NCI-H526 treated with DMSO at 0.1 percent for 48 hours (cell line): ENCODE measurements at places on chromosomes 6 and 20.

- DNase-seq: no peak
These were observed 237.2 kb downstream of the CDKAL1 start for GRCh38 chr6:20771409-20771808.

DNA sequence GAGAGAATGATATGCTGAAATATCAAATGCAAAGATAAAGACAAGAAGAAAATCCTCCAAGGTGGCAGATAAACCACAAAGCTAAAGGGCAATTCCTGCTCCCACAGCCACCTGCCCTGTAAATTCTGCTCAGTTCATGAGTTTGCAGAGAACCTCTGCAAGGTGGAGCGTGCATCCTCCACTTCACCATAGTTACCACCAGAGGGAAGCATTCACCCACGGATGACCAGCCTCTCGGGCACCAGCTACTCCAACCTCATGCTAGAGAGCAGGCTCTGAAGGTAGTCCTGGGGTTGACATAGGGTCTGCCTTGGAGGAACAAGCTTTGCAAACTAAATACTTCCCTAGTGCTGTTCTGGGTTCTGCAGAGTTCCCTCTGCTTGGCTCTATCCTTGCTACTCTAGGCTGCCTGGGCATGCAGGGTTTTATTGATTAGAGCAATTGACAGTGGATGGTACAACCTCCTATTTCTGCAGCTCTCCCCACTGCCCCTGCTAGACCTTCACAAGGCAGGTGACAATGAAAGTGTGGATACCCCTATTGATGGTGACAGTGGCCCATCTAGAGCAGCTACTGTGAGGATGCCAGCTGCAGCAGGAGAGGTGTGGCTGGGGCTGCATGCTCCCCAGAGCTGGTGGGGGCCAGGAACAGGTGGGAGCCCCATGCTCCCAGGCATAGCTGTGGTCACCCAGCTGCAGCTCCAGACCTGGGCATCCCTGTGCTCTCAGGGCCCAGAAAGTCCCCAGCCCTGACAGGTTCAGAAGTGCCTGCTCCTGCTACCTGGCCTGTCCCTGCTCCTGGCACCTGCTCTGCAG is 51.1 kb downstream of the GGTLC1 start:
- peak; percentile 73 for DNase-seq

- no peak for DNase-seq
These were observed 24.0 kb upstream of the PHACTR3 start for GRCh38 chr20:59580146-59580946.

- DNase-seq: no peak
These were observed 29.2 kb downstream of the BPIFB4 start for GRCh38 chr20:33108661-33109060.

DNA sequence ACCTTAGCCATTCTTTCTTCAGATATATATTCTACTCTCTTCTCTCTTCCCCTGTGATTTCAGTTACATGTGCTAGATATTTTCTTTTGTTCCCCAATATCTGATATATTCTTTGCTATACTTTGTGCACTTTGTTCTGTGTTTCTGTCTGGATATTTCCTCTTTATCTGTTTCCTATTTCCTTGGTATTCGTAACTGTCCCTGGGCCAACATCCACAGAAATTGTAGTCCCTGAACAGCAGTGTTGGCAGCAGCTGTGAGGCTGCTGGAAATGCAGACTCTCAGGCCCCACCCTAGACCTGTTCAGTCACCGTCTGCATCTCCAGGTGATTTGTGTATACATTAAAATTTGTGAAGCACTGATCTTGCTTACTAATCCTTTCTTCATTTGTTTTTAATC is 522.9 kb upstream of the SOX4 start:
- DNase-seq: no peak

DNA sequence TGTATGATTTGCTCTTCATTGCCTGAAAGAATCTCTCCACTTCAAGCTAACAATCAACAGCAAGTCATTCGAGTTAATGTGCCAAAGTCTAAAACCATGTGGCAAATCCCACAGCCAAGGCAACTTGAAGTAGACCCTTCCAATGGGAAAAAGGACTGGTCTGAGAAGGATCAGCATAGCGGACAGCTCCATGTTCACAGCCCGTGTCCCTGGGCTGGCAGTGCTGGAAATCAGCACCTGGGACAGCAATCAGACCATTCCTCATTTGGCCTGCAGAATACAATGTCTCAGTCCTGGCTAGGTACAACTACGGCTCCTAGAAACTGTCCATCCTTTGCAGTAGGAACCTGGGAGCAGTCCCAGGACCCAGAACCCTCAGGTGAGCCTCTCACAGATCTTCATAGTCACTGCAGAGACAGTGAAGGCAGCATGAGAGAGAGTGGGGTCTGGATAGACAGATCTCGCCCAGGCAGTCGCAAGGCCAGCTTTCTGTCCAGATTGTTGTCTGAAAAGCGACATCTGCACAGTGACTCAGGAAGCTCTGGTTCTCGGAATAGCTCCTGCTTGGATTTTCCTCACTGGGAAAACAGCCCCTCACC is 1.1 kb downstream of the GJA10 start:
- no peak for DNase-seq

- peak; percentile 46 for DNase-seq
These were observed 968 bp downstream of the PHF3 start for GRCh38 chr6:63636518-63637021.

- no peak for DNase-seq
These were observed 43.6 kb downstream of the REPS1 start for GRCh38 chr6:138944412-138944811.

DNA sequence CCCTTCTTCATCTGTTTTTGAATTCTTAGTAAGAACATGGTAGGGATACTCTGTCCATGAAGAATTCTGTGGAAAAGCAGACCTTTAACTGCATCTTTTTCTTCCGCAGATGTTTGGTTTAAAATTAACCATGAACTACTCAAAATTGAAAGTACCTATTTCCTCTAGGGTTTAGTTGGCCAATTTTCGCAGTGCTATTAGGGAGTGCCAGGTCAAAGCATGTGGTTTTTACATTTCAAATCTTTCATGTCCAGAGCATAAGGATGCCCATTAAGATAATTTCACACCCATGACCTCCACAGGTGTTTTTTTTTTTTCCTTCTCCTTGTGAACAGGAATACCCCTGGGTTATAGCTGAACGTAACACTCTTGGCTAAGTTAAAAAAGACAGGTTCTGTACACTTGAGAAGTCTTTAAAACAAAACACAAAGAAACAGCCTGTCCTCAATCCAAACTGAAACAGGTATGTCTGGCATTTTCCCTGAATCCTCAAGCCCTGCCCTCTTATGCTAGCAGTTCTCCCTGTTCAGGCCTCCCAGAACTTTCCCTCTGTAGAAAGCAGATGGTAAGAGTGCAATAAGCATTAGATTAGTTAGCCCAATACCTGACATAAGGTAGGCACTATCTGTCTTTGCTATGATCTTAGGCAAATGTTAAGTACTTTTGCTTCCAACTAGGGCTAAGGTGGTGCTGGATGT is 67.1 kb downstream of the ELOVL5 start:
- no peak for DNase-seq

DNA sequence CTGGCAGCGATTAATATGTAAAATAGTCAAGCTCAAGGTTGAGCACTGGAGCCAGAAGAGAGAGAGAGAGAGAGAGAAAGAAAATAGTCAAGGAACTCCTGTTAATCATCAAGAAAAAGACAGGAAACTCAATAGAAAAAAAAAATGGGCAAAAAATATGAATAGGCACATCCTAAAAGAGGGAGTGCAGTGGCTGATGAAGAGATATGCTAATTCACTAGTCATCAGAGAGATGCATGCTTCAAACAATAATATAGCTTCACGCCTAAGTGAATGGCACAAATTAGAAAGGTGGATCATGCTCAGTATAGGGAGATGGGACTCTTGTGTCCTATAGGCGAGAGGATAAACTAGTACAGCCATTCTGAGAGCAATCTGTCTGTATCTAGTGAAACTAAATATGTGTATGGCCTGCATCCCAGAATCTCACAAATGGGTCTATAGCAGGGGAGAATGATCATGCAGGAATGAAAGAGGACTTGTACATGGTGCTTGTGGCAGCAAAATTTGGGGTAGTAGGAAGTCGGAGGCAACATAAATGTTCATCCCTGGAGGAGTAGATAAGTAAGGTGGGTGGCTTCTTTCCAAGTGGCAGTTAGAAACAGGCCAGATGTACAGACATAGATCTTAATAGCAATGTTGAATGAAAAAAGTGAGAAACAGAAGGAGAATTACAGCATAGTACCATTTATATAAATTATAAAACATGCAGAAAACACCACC is 176.8 kb downstream of the VEGFA start:
- DNase-seq: no peak

DNA sequence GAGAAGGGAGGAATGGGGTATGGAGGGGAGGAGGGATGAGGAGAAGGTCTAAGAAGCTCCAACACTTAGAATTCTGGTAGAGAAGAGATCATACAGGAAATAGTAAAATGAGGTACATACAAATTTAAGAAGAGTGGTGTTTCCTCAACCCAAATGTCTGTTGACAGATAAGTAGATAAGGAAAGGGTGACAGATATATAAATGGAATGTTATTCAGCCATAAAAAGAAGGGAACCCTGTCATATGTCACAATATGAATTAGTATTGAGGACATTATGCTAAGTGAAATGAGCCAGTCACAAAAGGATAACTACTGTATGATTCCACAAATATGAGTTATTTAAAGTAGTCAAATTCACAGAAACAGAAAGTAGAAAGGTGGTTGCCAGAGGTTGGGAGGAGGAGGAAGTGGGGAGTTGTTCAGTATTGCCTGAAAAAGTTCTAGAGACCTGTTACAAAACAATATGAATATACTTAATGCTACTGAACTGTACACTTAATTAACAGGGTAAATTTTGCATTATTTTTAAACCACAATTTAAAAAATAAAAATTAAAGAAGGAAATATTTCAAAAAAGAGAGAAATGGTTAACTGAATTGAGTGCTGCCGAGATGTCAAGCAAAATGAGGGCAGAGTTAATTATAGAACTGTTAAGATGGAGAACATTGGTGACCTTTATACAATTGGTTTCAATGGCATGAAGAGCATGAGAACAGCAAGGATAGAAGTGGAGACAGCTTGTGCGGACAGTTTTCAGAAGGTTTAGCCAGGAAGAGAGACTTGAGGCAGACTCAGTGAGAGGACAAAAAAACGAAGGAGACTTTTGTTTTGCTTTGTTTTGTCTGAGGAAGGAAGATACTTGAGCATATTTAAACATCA is 47.6 kb upstream of the ADGRF4 start:
- no peak for DNase-seq

DNA sequence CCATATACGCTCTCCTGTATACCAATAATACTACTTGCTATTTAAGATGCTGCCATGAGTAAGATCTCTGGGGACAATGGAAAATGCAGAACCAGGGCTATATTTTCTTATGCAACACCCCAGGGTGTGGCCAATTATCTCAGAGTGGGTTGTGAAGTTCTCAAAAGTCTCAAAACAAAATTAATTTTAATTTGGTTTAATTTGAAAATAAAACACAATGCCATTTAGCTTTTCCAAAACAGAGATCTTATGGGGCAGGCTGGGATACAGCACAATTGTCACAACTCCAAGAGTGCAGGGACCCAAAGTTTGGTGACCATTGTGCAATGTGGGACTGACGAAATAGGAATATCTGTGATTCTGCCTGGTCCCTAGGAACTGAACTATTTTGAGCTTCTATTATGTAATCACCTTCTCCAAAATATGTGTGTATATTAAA is 43.1 kb downstream of the MBOAT1 start:
- DNase-seq: no peak

GRCh38 chr6:97919046-97919445 is 636.0 kb upstream of the MMS22L start:
- DNase-seq: no peak

DNA sequence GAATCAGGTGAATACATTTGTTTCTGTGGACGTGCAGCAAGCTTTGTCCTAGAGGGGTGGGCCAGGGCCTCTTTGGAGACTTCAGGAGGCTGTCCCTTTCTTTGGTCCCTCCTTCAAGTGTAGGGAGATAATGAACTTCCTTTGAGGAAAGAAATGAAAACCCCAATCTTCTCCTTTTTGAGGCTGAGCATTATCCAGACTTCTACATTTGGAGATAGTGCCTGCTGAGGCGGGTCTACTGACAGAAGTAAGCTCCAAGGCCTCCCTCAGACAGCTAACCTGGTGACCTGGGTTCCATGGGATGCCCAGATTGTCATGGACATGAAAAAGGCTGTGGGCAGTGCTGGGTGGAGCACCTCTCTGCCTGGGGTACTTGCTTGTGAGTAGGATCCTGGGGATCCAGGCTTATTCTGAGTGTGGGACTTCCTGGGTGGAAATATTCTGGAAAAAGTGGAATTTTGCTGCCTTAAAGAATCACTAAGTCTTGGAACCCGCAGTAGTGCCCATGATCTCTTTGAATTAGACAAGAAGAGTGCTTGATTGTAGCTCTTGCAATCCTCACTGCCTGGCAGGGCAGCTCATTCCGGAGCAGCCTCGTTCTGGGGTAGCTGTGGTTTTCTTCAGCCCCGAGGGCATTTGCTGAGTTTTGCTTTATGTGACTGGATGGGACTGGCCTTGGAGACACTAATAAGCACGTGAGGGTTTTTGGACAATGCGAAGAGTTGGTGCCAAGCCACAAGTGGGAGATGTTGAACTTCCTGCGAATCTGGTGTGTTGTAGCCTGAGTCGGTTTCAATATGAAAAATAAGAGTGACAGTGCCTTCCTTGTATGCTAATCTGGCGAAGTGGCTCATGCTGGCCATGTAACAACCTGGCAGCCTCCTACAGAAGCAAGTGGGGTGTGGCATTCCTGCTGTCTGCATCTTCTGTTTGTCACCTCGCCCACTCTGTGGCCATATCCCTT is 28.1 kb downstream of the SNRNP48 start:
- no peak for DNase-seq

DNA sequence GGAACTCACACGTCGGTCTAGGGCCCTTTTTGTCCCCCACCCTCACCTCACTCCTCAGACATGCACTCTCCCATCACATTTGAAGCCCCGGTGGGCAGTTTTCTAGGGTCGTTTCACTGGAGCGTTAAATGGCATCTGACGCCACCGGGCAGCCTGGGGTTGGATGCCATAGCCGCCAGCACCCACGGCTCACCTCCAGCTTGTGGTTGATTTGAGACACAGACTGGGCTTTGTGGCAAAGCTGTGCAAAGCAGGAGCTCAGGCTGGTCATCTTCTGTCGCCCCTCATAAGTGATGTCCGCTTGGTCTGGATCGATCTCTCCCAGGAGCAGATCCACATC is 530 bp downstream of the GOPC start:
- DNase-seq: peak; percentile 60

DNA sequence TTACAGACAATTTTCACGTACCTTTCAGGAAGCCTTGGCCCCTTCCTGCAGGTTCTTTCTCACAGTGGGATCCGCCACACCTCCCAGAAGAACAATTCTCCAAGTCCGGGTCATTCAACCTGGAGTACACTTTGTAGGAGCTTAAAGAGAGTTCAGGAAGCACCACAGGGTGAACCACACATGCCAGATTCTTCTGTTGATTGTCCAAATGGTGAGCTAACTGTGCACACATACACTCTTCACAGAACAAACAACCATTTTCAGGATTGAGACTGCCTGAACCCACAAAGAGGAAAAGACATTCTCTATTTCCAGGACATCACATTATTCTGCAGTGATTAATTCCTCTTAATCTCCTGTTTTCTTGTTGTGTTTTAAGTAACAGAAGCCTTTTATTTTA is 51.0 kb downstream of the SCGN start:
- no peak for DNase-seq

GRCh38 chr6:107849325-107849724 is 25.2 kb upstream of the SCML4 start:
- DNase-seq: no peak

GRCh38 chr6:79731471-79731870 is 100.3 kb downstream of the SH3BGRL2 start:
- no peak for DNase-seq
